Mononuclear cell (primary cell): ENCODE measurements at places on chromosomes 4 and X. TPM values are rescaled to one million over a fixed set of nuclear protein-coding genes. Genes with fewer than 3 reads are reported as not detected.

Gene MAGEA10
- total RNA-seq: not detected

Gene DACH2
- under 0.01 TPM for total RNA-seq

Gene FGF13
- 0.10 TPM for total RNA-seq

Gene GASK1B
- total RNA-seq: 19.4 TPM

Gene TCP11X2
- total RNA-seq: not detected

Gene SSX4
- not detected for total RNA-seq

Gene RBM46
- total RNA-seq: not detected

Gene CXCL3
- total RNA-seq: 46.6 TPM

Gene GAB3
- total RNA-seq: 10.1 TPM

Gene ADH4
- total RNA-seq: not detected

Gene ENPP6
- not detected for total RNA-seq

Gene PKD2
- 8.0 TPM for total RNA-seq

Gene ZNF157
- total RNA-seq: 0.63 TPM

Gene ZDHHC9
- total RNA-seq: 2.7 TPM

Gene MAGEA12
- total RNA-seq: not detected

Gene ZNF185
- 24.9 TPM for total RNA-seq

Gene SERTM2
- total RNA-seq: under 0.01 TPM

Gene CYP4V2
- 17.2 TPM for total RNA-seq

Gene GPR82
- total RNA-seq: under 0.01 TPM

Gene ABCB7
- total RNA-seq: 25.6 TPM

Gene GPAT3
- 10.1 TPM for total RNA-seq
